Muscle of arm (tissue), 14 donors: ENCODE measurements at places on chromosomes 7 and 10.

DNA sequence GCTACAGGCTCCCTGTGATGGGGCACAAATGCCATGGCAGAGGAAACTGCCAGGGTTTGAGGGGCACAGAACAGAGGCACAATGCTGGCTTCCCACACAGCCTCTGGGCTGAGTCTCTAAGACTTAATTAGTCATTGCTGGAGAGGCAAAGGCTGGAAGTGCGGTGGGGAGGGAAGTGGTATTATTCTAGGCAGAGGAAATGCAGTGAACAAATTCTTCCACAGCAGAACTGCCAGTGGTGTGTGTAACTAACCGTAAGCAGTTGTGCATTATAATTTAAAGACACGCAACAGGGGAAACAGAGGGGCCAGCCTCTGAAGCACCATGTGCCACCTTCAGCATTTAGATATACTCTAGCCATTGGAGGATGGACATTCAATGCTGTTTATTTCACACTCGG, 12.8 kb downstream of the ICA1 start:
- DNase-seq: no peak

GRCh38 chr10:112805254-112805590, 144.8 kb upstream of the TCF7L2 start:
- no peak for DNase-seq

GRCh38 chr7:38594949-38595348, 36.2 kb downstream of the AMPH start:
- no peak for DNase-seq

GRCh38 chr10:97222326-97222961, 36.7 kb upstream of the SLIT1 start:
- no peak for DNase-seq

DNA sequence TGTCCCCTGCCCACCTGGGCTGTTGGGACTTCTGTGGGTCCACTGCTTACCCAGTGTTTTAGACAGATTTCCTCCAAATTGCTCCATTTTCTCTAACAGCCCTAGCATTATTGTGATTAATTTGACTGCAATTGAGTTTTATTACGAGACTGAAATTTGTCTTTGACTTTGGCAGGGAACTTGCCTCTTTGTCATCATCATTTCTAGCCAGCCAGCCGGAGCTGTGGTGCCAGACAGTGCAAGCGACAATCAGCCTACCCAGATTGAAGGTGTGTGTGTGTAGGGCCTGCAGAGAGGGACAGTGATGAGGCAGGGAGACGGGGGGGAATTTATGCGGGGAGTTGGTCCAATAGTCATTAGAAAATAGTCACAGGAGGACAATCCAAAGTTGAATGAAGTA, 743.0 kb downstream of the NRG3 start:
- no peak for DNase-seq

DNA sequence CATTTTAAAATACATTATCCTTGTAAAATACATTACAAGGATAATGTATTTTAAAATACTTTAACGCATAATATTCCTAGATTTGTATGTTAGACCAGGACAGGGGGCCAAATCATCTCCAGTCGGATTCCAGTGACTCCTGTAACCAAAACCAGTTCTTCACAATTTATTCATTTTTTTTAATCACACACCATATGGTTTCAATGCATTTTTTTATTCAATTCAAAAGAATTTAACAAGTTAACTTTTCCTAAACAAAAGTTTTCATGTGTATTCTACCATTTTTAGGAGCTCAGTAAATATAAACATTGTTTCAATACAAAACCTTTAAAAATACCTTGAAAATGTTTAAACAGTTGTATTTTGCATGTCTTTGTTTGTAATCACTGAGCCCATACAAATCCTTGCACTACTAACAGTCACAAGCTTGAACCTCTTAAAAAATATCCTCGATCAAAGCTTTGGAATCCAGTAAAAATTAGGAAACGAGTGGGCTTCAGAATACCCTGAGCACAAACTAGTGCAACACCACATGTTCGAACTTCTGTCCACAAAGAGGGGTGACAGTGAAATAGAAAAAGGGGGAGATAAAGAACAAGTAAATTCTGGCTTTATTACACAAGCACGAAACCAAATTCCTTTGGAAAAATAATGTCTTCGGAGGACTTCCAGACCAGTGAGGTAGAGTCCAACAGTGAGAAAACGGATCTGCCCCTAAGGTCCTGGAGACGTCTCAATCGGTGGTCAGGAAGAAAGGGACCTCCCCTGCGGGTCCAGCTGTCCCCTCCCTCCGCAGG, 1.6 kb downstream of the CCDC71L start:
- no peak for DNase-seq

DNA sequence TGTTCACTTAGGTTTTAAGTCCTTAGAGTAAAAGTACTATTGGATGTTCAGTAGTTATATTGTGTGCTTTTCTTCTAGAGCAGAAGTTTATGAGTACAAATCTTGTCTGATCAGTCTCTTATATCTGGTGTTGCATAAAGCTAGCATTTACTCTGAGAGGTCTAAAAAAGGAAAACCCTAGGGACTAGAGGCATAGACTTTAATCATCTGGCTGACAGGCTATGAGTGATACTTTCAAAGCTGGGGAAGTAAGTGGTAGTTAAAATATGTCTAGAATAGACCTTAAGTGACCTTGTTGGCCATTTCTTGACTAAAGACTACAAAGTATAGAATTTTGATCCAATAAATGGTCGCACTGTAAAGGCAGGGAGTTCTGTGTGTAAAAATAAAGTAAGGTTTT, 32.9 kb upstream of the PHYHIPL start:
- no peak for DNase-seq

DNA sequence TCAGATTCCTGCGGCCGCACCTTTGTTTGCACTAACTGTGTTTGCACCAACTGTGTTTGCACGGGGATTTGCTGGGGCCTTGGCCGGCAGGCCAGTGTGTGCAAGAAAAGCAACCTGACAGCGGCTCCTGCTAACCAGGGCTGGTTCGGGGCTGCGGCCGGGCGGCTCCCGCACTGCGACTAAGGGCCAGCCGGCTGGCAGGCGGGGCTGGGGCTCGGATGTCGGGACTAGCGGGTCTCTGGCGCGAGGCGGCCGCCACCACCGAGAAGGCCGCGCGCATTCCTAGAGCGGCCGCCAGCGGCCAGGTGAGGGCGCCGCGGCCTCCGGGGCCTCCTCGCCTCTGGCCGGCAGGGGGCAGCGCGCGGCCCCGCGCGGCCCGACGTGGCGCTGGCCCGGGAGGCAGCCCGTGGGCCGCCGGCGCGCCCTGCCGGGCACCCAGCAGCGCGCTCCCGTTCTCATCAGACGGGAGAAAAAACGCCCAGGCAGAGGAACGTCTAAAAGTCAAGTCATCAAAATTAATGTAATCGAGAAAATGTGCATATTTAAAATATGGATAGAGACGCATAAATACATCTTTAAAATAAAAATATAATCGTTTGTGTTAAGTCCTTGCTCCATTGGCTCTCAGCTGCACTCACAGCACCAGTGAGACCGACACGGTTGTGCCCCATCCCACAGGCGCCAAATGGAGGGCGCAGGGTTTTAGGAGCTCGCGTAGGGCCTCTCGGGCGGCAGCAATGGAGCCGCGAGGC, 38.5 kb downstream of the ZNF777 start:
- DNase-seq: peak; percentile 28

DNA sequence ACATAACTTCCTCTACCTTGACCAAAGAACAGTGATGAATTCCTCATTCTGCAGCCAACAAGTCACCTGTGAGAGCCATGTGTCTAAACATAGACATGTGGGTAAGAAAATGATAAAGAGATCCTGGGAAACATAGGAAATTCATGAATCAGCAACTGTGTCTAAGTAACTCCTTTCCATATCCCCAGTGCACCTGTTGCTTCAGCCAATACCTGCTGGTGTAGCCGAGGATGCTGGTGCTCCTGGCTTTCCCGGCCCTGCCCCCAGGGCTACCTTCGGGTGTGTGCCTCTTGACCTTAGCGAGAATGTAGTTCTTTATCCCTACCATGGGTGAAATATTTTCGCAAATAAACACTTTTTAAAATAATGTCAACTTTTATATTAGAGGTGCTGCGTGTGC, 114.1 kb downstream of the OR13A1 start:
- DNase-seq: no peak

DNA sequence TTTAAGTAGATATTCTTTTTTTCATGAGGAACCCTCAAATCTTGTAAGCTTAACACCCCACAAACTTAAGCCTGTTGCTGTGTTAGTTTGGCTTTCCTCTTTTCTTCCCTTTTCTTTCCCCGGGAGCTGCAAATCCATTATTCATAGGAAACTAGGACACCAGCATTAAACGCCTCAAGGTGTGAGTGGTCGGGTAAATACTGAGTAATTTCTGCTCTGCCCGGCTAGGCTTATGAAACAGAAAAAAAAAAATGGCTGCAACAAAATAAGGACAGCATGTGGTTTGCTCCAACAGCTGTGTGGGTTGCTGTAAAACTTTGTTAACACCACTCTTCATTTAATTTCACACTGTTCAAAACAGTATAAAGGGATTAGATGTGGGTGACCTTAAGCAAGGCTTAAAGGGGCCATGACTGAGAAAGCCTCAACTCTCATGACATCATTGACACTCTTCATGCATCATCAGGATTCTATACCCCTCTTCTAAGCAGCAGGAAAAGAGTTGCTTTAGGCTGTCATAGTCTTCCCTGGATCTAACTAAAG, 104.1 kb downstream of the AOAH start:
- no peak for DNase-seq

- DNase-seq: no peak
These were observed 470.7 kb downstream of the DNAJB6 start for GRCh38 chr7:157807510-157807909.

- DNase-seq: no peak
These were observed 497.5 kb upstream of the ZMIZ1 start for GRCh38 chr10:78571286-78571685.

GRCh38 chr7:107029061-107029763, 15.3 kb upstream of the PRKAR2B start:
- no peak for DNase-seq

DNA sequence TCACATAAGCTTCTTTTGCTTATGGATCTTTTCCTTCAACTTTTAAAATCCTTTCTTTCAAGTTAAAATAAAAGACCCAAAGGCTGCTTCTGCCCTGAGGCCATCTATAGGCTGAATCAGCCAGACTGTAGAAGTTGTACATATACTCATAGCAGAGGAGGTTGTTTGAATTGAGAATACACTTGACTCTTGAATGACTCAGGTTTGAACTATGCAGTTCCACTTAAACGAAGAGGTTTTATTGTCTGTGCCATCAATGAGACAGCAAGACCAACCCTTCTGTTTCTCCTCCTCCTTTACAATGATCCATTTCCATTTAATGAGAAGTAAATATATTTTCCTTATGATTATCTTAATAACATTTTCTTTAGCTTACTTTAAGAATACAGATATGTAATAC, 5.8 kb downstream of the ZNF365 start:
- DNase-seq: no peak

DNA sequence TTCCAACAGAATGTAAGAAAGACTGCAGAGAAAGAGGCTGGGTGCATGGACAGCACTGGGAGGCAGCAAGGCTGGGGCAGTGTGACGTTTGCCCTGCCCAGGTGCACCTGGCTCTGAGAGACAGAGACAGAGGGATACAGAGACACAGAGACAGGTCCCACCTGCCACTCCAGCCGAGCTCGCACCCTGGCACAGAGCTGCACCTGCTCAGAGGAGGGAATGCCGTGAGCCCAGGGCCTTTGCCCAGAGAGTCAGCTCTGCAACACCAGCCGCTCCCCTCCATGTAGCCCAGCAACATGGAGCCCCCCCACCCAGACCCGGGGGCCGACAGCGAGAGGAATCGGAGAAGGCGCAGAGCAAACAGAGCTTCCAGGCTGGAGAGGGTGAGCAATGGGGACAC, 35.3 kb upstream of the PROSER2 start:
- no peak for DNase-seq

GRCh38 chr7:118259115-118259514, 34.6 kb downstream of the ANKRD7 start:
- DNase-seq: peak; percentile 1

- DNase-seq: no peak
These were observed 711.7 kb downstream of the SORCS3 start for GRCh38 chr10:105352827-105353226.

GRCh38 chr10:12382157-12382548, 32.8 kb downstream of the CAMK1D start:
- no peak for DNase-seq

DNA sequence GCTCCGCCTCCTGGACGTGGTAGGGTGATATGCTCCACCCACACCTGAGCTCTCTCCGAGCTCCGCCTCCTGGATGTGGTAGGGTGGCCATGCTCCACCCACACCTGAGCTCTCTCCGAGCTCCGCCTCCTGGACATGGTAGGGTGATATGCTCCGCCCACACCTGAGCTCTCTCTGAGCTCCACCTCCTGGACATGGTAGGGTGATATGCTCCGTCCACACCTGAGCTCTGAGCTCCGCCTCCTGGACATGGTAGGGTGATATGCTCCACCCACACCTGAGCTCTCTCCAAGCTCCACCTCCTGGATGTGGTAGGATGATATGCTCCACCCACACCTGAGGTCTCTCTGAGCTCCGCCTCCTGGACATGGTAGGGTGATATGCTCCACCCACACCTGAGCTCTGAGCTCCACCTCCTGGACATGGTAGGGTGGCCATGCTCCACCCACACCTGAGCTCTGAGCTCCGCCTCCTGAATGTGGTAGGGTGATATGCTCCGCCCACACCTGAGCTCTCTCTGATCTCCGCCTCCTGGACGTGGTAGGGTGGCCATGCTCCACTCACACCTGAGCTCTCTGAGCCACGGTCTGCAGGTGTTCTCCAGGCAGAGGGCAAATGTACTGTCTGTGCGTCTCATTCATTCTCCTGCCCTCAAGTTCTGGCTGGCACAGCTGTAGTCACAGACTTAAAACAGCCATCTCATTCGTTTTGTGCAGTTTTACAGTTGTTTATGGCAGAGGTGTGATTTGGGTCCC, 252.4 kb downstream of the DIP2C start:
- no peak for DNase-seq
